ENCODE measurements at places on chromosomes 7 and 10.

GRCh38 chr7:157518514-157519175, 181.8 kb downstream of the DNAJB6 start:
- DNase-seq: no peak

DNA sequence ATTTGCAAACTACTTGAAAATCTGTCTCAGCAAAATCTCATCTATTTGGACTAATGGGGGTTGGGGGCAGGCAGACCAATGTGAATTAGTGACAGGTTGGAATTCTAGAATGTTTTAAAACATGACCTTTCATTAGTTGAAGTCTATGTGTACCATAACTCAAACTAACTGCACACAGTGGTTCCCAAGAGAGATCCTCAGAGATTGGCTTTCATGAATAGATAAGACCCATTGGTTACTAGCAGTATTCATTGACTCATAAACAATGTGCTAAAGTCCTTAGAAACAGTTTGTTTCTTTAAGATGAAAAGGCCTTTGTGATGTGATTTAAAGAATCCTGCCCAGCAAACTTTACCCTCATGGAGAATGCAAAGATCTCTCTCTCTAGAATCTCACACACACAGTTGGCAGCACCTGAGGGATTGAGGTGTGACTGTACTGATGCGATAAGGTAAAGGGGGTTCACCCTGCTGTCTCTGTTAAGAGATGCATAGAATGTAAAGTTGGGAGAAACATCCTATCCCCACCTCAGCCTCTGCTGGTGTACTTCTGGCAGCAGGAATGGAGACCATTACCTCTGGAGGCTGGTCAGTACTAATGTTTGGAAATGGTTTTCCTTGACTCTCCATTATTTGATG, 70.7 kb downstream of the ZNF92 start:
- DNase-seq: no peak

- DNase-seq: no peak
These were observed 191.3 kb downstream of the MYOF start for GRCh38 chr10:93290661-93291354.

- DNase-seq: no peak
These were observed 14.6 kb downstream of the TWIST1 start for GRCh38 chr7:19102884-19103283.

DNA sequence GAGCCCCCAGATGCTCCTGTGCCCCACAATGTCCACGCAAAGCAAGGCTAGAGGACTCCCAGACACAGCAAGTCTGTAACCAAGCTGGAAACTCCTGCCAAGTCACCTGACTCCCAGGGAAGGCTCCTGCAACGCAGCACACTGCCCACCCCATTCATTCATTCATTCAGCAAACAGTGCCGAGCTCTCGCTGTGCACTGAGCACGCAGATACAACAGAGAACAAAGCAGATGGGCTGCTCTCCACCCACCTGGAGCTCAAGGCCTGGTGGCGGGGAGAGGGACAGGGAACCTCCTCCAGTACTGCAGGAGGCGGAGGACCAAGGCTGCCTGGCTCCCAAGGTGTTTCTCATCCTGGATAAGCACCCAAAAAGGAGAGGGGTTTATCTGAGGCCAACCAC, 8.6 kb downstream of the KCNH2 start:
- no peak for DNase-seq

DNA sequence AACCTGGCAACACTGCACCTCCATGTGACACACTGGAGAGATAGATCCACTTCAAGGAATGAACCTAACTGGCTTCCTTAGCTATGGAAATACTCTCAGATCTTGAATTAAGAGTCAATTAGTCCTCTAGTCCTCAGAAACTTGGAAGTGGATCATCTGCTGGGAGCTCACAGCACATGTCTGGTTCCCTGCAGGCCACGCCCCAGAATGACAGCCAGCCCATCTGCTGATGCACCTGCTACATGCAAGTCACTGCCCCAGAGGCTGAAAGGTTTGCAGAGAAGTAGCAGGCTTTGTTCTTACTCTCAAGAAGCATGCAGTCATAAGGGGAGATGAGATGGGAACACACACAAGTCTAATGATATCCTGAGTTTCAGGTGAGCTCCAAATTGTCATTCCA, 275.9 kb downstream of the SKAP2 start:
- no peak for DNase-seq

- DNase-seq: no peak
These were observed 46.1 kb upstream of the ZMIZ1 start for GRCh38 chr10:79022565-79023230.

DNA sequence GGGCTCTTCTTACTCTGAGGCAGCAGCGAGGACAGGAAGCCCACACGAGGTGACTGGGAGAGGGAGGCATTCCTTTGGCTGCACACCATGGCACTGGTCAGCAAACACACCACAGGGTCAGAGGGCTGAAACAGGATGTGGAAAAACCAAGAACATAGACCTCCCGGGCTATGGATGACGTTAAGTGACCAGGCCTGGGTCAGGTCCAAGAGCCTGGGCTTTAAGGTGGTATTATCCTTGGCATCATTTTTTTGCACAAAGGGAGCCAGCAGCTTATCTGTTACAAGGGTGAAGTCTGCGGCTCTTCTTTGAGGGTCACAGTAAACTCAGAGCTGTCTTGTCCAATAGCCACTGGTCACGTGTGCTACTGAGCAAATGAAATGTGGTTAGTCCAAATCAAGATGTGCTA, 7.0 kb downstream of the WDR91 start:
- DNase-seq: no peak

- no peak for DNase-seq
These were observed 152.9 kb downstream of the SNX10 start for GRCh38 chr7:26444555-26444954.

GRCh38 chr10:71234970-71235685, 22.8 kb downstream of the UNC5B start:
- no peak for DNase-seq

- DNase-seq: peak; percentile 4
These were observed 384.4 kb upstream of the AUTS2 start for GRCh38 chr7:69213878-69214277.

- DNase-seq: peak; percentile 31
These were observed 14.6 kb downstream of the FAM149B1 start for GRCh38 chr10:73182568-73182967.

- DNase-seq: no peak
These were observed 31.9 kb upstream of the CBLL1 start for GRCh38 chr7:107712025-107712424.

DNA sequence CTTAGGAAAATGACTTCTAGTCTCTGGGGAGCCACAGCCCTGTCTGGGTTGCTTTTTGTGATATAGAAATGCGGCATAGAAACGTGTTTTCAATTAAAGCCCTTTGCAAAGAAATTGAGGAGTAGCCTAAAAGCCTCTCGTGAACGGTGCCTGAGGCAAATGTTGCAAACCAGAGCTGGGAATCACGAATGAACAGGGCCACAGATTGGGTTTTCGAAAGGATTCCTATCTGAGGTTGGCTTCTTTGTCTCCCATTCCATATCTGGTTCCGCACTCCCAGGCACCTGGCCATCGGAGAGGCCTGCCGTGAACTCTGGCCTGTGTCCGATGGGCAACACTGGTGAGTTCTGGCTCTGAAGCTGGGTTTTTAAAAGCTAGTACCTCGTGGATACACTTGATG, 221.6 kb downstream of the TCF7L2 start:
- DNase-seq: no peak

DNA sequence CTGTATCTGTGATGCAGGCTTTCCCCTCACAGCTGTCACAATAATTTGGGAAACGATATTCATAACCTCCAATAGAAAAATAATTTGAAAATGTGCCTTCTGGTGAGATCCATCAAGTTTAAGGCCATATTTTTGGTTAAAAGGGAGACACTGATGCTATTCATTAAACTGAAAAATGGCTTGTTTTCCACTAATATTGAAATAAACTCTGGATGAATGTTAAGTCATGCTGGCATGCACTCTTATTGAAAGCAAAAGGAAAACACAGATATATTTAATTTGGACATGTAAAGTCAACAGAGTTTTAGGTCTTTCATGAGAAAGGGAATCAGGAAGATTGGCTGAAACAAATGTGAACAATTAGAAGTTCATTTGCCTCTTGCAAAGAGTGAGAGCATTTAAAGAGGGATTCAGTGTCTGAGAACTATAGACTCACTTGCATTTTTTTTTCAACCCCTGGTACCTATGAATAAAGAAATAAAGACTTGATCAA, 879.2 kb downstream of the LRMDA start:
- DNase-seq: no peak

- DNase-seq: no peak
These were observed 36.8 kb upstream of the NUB1 start for GRCh38 chr7:151304856-151305255.

DNA sequence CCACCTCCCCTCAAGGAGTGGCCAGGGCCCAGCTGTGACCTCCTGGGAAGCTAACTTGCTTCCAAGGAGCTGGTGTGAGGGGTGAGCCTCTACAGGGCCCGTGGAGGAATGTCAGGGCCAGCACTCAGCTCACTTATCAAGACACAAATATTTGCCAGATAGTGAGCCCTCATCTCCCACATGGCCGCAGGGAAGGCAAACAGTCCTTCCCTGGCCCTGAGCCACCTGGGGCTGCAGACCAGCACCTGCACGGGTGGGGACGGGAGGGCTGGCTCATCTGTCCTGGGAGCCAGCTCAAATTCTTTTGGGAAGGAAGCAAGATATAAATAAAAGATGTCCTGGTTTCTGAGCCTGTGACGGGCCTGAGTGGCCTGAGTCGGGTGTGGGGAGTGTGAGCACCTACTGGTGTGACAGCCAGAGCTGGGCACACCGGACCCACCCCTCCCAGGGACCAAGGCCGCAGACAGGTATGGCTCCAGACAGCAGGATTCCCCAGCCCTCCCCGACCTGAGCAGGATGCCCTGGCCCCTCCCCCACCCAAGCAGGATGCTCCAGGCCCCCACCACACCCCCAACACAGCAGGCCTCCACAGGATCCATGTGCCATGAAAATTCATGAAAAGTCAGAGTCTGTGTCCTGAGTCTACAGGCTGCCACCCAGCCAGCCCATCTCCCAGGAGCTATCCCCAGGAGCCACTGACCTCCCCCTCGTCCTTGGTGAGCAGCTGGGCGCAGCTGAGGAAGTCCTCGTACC, 148.0 kb downstream of the MAPK8 start:
- no peak for DNase-seq

DNA sequence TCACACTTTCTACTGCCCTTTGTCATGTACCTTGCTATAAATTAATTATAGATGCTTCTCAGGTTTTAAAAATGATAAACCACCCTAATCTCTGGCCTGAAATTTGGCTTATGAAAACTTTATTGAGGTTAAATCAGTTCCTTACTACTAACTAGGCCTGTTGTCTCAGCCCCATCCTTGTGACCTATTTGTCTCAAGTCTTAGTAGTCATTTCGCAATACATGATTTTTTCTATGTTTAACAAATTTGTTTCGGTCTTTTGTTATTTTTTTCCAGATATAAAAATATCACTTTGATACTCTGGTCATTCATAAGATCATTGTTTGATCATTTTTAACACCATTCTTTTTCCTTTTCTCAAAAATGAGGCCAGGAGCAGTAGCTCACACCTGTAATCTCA, 411.6 kb downstream of the GFRA1 start:
- DNase-seq: no peak

GRCh38 chr7:10973942-10974911, 555 bp downstream of the PHF14 start:
- DNase-seq: no peak

DNA sequence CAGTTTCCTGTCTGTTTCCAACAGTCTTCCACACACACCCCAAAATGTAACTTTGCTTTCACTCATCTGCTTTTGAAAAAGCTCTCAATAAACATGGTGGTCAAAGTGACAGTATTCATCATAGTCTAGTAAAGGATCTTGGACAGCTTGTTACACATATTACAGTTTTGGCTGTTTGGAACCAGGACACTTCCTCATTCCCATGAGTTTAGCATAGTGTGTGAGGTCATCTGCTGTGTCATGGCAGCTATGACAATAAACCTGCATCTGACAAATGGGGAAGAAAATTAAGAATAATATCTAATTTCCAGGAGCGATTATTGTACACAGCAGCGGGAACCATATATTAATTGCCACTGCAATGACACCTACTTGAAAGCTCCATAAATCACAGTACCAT, 184.3 kb upstream of the SLC26A5 start:
- no peak for DNase-seq

DNA sequence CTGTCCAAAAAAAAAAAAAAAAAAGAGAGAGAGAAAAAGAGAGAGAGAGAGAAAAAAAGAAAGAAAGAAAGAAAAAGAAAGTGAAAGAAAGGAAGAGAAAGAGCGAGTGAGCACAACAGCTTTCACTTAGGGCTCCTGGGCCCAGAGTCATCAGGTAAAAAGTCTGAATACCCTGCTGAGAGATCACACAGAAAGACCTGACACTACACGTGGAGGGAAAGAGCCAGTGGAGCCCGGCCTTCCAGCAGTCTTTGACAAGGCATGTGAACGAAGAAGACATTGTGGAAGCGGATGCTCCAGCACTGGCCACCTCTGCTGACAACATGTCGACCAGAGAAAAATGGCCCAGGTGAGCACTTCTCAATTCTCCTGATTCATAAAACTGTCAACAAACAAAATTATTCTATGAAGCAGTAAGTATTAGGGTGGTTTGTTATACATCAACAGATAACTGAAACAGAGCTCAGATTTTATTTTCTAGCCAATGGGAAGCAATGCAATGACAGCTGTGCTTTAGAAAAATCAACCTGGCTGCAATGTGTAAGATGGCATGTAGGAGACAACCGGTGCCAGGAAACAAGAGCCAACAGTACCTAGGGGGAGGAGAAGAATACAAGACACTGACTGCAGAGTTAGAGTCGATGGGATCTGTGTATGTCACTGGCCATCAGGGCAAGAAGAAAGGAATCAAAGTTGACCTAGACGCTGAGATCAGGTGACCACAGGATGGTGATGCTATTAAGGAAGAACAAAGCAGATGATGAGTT, 4.4 kb downstream of the RNF216 start:
- DNase-seq: no peak

DNA sequence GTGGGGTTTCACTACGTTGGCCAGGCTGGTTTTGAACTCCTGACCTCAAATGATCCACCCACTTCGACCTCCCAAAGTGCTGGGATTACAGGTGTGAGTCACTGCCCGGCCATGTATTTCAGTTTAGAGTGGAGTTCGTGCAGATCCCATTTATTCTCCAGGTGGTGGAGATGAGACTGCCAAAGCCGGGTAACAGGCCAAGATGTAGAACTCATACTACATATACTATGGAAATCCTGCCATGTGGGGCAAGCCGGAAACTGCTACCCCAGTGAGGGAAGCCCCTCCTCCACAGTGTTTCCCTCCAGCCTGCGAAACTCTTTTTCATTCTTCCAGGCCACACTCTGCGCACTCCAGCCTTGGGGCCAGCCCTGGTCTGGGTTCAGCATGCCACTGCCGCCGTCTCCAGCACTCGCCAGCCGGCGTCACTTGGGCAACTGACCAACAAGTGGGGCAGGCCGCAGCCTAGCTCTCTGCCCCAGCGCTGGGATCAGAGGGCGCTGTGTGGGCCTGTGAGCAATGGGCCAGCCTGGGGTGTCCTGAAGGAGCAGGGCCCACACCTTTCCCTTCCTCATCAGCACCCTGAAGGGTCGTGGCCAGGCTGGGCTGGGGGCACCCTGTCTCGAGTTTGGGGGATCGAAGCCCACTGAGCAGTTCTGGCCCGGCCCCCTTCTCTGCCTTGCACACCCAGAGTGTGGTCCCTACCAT, 122.0 kb downstream of the TRRAP start:
- no peak for DNase-seq

GRCh38 chr7:80247891-80248290, 113.3 kb downstream of the GNAI1 start:
- no peak for DNase-seq

- DNase-seq: no peak
These were observed 1.7 kb upstream of the PAX2 start for GRCh38 chr10:100743626-100744135.

Measured in AG04449 (cell line).